ENCODE measurements at places on chromosomes 3 and 15. TPM values are rescaled to one million over a fixed set of nuclear protein-coding genes. Genes with fewer than 3 reads are reported as not detected.

CIP2A gene
- total RNA-seq: 9.0 TPM

PIERCE2 gene
- 3.0 TPM for total RNA-seq

IGSF11 gene
- total RNA-seq: not detected

CYP8B1 gene
- not detected for total RNA-seq
